Endothelial cell of umbilical vein (primary cell): ENCODE measurements at places on chromosomes 3 and 15. TPM values are rescaled to one million over a fixed set of nuclear protein-coding genes. Genes with fewer than 3 reads are reported as not detected.

The MYL3 gene
- not detected in 2 replicates for total RNA-seq

DNA sequence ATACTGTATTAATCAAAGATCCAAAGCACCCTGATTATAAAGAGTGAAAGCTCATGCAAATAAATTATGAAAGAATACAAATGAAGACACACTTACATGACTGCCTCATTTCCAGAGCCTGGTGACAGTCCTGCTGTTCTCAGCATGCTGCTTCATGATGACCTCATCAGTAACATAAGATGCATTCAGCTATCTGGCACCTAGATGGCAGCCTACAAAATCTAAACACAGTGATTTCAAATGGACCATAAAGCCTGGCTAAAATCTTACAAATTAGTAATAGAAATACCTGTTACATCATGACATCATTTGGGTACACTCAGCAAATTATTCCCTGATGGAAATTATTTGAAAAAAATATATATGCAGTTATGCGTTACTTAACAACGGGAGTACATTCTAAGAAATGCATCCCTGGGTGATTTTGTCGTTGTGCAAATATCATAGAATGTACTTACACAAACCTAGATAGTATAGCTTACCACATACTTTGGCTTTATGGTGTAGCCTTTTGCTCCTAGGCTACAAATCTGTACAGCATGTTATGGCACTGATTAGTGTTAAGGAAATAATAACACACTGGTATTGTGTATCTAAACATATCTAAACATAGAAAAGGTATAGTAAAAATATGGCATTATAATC, 207.2 kb downstream of the EPHA3 start:
- no peak for DNase-seq

GRCh38 chr15:67080900-67081431, 15.6 kb downstream of the SMAD3 start:
- DNase-seq: peak; percentile 32

The PLSCR5 gene
- total RNA-seq: not detected in 2 replicates

The ALS2CL gene
- 9.7 and 10.1 TPM in 2 replicates for total RNA-seq

DNA sequence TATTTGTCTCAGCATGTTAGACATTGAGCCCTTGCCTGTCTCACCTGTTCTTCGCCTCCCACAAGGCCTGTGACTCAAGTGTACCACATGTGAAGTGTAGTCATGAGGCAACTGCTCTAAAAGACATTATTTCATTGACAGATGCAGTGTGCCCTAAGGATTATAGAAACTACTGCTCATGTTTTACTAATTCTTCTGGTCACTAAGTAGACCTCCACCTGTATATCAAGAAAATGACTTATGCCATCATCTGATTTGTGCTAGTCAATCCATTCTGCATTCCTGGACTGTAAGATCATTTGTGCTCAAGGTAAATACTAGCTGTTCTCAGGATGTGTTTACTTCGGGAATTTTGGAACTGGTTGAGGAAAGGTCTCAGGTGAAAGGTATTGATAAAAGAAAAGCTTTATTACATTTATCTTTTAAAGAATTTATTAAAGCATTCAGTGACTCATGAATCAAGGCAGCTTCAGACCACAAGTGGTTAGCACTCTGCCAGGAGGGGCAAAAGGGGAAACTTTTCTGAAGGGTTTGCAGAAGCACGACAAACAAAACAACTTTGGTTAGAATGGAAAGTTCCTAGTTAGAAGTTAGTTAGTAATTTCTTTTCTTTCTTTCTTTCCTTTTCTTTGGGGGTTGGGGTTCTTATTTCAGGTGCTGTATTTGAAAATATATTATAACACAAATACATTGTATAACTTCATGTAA, 465.3 kb upstream of the CBLB start:
- DNase-seq: no peak

The SLC12A1 gene
- not detected in 2 replicates for total RNA-seq

DNA sequence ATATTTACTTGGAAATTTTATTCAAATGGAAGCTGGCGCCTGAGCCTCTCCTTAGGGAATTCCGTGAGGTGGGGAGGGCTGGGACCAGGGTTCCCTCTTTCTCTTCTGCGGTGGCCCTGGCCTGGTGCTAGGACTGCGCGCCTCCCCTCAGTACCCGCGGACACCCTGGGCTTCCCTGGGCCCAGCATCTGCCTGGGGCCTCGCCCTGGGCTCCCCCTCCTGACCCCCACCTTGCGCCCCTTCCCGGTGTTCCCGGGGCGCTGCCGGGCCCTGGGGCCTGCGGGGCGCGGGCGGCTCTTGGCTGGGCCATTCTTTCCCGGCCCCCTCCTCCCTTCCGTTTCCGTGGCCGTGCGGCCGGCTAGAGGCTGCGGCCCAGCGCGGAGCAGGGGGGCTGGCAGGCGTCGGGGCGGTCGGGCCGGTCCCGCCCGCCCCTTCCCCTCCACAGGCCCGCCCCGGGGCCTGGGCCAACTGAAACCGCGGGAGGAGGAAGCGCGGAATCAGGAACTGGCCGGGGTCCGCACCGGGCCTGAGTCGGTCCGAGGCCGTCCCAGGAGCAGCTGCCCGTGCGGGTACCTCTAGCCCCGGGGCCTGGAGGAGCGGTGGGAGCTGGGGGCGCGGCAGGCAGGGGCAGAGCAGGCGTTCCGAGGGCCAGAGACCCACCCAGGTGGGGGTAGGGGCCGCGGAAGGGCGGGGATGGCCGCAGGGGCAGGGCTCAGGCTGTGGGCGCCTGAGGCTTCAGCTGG, at the start of gene FES:
FES (plus strand) TSS at position 529 of the 743 bp plus-strand sequence. CDS start 542 bp downstream, outside the sequence.
- peak; percentile 76 for DNase-seq

DNA sequence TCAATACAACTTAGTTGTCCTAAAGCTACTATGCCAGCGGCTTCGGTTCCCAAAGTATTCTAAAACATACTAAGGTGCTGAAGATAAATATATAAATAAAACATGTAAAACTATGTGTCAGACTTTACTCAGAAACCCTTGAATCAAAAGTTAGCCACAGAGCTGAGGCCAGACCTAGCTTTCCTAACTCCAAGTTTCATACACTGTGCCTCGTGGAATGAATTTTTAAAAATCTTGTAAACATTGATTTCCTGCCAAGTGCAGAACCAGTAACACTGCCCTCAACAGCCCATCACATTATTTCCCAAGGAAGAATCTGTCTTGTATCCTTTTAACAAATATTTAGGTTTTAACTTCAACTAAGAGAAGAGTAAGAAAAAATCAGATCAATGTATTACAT, 36.4 kb downstream of the TAMM41 start:
- no peak for DNase-seq

The DLL4 gene
- 55.2 and 75.8 TPM in 2 replicates for total RNA-seq

DNA sequence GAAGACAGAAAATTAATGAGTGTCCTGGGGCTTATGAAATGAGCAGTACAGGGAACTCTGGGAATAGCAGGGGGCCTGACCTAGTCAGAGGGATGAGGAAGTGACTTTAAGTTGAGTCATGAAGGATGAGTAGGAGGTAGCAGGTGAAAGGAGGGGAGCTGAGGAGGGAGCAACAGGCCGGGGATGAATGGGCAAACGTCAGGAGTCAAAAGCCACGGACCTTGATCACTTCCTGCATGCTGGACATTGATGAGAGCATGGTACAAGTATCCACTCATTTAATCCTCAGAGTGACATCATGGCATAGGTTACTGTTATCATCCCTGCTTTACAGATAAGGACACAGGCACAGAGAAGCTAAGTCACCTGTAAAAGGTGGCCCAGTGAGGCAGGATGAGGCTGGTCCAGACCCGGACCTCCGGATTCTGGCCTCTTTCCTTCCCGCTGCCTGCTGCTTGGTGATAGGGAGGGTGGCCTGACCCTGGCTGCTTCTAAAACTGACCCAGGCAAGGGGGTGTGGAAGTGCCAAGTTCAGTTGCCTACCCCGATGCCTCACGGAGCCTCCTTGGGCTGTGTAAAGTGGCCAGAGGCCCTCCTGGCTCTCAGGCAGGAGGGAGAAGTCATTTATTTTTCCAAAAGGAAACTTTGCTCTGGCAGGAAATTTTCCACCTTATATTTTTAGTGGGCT, 7.6 kb downstream of the CORO2B start:
- peak; percentile 57 for DNase-seq

The DUOXA1 gene
- total RNA-seq: not detected in 2 replicates

- DNase-seq: no peak
Observed at GRCh38 chr3:425079-425478, 228.5 kb downstream of the CHL1 start.

- no peak for DNase-seq
Observed at GRCh38 chr15:88630798-88631463, 7.9 kb upstream of the ISG20 start.

The ZPLD1 gene
- not detected in 2 replicates for total RNA-seq

The TRPM1 gene
- total RNA-seq: 0.53 TPM in 1 of 2 replicates, not detected in the other

GRCh38 chr3:161977850-161978249, 481.2 kb downstream of the OTOL1 start:
- no peak for DNase-seq

DNA sequence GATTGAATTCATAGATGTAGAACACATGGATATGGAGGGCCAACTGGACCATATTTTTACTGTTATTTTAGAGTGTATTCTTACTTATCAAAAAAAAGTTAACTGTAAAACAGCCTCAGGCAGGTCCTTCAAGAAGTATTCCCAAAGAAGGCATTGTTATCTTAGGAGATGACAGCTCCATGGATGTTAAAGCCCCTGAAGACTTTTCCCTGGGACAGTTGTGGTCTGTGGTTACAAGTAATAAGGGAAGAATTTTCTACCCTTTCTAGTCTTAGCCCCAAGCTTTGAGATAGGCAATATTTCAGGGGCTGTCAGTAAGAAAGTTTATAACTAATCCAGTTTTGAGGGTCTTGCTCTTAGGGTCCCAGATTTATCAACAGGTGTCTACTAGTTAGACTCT, 62.5 kb downstream of the LRRC49 start:
- DNase-seq: no peak

- no peak for DNase-seq
Observed at GRCh38 chr3:2921903-2922302, 188.3 kb downstream of the IL5RA start.

The SLC7A14 gene
- total RNA-seq: 0.02 and 0.07 TPM in 2 replicates

DNA sequence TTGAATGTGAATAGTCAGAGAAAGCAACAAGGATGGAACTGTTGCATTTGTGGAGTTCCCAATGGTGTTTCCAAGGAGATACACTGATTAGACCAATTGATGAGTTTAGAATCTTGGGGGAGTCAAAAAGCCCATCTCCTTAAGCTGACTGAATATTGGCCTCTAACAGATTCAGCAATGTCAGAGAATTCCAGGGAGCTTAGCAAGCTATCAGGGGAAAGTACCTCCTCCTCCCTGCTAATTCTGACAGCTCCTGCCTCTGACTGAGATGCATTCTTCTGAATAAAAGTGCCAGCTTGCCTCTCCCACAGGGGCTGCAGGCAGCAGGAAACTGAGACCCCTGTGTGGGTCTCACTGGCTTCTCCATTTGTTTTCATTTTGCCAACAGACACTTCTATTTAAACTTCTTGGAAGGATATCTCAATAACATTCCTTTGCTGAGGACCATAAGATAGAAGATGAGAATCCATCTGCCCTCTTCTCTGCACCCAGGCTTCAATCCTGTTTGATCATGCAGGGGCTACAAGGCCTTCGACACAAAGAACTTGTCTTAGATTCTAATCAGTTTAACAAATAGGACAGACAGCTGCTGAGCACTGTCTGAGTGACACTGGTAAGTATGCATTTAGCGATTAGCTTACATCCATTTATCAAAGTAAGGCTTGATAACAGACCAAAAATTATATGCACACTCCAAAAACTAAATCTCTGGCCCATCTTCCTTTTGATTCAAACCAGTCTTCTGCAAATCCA, 1080.8 kb downstream of the TUSC7 start:
- DNase-seq: no peak

GRCh38 chr15:90423801-90424319, 35.8 kb downstream of the IQGAP1 start:
- DNase-seq: no peak

The MED12L gene
- 0.23 and 0.27 TPM in 2 replicates for total RNA-seq

DNA sequence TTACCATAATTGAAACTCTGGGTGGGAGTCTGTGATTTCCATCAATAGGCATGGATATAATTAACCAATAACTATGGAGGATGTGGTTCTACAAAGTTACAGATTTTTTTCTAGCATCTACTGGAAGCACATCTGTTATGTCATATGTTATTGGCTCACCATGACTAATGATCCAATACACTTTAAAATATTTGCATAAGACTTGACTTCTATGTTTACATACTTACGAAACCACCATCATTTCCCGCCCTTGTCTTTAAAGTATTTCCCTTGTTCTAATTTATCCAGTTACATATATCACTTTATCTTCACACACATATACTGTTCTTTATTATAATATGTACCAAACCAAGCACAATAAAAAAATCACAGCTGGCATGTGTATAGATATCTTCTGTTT, 380.3 kb upstream of the CBLB start:
- no peak for DNase-seq

DNA sequence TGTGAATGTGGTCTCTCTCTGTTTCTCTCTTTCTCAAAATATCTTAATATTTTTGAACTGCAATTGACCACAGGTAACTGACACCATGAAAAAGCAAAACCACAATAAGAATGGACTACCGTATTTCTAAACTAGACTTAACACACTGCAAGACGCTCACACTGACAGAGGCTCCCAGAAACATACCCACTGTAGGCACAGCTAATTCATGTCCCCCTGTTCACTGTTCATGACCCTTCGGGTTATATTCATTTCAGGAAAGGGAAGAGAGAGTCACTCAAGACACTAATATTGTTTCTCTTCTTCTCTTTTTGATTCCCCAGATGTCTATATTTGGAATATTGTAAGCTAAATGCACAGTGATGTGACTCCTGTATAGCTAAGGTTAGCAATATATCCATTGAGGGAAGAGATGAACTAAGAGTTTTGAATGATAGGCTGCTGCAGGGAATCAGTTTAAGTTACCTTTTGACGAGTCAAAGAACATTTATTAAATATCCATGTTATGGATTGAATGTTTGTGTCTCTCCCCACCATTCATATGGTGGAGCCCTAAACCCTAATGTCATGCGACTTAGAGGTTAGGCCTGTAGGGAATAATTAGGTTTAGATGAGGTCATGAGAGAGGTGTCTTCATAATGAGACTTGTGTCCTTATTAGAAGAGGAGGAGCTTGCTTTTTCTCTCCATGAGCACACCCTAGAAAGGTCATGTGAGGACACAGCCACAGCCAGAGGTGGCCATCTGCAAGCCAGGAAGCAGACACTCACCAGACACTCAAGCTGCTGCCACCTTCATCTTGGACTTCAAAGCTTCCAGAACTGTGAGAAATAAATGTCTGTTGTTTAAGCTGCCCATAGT, 216.6 kb upstream of the GRM7 start:
- DNase-seq: no peak
